GM23248 (cell line): ENCODE measurements at places on chromosomes 12 and 14. TPM values are rescaled to one million over a fixed set of nuclear protein-coding genes. Genes with fewer than 3 reads are reported as not detected.
A peak's percentile ranks its signal among the peaks of the same experiment; 100 is the strongest.

Gene SMCO3
- not detected in 2 replicates for total RNA-seq

Gene APOF
- not detected in 2 replicates for total RNA-seq

Gene KLRC2
- total RNA-seq, result not detected in 2 replicates

Gene CLEC2D
- total RNA-seq, result 0.54 and 6.6 TPM in 2 replicates

Gene EML5
- total RNA-seq, result under 0.01 TPM in 1 of 2 replicates, not detected in the other

Gene OR4Q2
- total RNA-seq, result not detected in 2 replicates

Gene ARHGAP9
- total RNA-seq, result 0.11 TPM in 1 of 2 replicates, not detected in the other

Gene INSM2
- not detected in 2 replicates for total RNA-seq

Gene ADGRD1
- 7.9 and 8.2 TPM in 2 replicates for total RNA-seq

- peak; percentile 59 for DNase-seq
Observed at GRCh38 chr14:46581036-46581671, 70.4 kb downstream of the RPL10L start.

DNA sequence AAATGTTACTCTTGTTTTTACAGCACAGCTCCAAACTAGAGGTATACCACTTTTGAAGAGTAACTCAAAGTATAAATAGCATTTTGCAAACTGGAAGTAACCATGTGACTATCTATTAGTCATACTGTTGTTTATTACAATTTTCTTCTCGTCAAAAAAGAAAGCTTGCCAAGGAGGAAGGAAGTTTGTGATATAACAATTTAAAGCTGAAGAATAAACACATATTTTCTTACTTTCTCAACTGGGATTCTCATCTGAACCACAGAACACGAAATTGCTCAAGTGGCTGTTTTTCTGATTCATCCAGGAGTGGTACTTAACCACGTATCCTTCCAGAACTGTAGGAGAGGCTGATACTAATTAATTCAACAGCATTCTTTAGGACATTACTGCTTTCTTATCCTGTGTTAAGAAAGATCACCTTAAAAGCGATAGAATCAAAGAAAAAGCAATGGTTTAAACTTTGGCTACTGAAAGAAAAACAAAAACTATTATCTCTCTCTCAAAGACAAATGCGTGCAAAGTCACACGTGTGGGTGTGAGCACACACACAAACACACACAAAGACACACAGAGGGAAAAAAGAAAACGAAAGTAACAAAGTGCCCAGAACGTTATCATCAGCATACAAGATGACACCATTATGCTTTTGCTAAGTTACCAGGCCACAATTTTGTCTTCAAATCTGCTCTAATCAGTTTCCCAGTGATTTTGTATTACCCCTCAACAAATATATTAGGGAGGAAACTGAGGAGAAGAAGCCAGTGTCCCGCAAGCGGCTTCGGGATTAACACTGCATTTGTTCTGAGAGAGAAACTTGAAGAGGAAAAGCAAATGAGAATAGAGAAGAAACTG, at the start of gene CLEC2B:
CLEC2B (minus strand) TSS at position 48 of the 855 bp plus-strand sequence.
- DNase-seq, result peak; percentile 91

DNA sequence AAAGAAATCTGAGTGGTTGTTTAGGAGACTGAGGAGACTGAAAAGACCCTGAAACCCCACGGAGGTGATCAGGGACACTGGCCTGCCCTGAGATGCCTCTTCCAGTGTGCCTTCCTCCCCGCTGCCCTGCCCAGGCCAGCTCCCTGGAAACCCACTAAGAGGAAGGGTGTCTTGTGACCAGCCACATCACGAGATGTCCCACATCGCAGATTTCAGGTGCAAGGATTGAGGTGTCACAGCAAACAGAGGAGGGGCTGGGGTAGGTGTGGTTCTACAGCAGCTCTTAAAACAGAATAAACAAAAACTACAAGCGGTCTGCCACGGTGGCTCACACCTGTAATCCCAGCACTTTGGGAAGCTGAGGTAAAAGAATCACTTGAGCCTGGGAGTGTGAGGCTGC, 184.3 kb upstream of the C14orf180 start:
- DNase-seq, result no peak

DNA sequence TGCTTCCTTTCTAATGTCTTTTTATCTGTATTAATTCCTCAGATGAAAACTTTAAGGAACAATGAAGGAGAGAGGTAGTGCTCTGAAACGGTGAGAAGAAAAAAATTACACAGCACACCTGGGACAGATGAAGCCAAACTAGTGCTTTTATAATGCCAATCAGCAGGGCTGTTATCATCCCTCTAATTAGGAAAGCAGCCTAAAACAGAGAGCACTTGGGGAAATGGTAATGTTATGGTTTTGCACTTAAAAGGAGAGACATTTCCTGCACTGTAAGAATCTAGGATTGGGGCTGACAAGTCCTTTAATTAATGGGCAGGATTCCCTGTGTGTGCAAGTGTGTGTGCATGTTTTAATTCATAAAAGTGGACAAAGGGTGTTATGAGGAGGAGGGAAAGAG, 4.8 kb upstream of the LMO3 start:
- DNase-seq, result no peak

DNA sequence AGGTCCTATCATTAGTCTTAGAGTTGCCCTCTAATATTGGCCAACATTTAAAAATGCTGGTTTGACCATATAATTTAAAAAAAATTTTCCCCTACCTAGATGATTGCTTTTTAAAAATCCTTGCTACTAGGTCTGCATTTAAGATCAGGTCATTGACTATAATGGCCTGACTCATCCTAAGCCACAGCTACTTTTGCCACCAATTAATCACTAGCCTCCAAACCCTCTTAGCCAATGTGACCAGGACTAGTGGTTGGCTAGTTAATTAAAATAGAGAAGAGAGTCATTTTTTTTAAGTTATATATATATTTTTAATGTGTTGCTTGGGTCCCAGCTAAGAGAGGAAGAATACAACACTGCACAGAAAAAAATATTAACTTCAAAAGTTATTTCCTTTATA, 57.5 kb downstream of the SOS2 start:
- peak; percentile 25 for DNase-seq

GRCh38 chr12:6688543-6688998, 604 bp downstream of the ZNF384 start:
- DNase-seq, result peak; percentile 37

DNA sequence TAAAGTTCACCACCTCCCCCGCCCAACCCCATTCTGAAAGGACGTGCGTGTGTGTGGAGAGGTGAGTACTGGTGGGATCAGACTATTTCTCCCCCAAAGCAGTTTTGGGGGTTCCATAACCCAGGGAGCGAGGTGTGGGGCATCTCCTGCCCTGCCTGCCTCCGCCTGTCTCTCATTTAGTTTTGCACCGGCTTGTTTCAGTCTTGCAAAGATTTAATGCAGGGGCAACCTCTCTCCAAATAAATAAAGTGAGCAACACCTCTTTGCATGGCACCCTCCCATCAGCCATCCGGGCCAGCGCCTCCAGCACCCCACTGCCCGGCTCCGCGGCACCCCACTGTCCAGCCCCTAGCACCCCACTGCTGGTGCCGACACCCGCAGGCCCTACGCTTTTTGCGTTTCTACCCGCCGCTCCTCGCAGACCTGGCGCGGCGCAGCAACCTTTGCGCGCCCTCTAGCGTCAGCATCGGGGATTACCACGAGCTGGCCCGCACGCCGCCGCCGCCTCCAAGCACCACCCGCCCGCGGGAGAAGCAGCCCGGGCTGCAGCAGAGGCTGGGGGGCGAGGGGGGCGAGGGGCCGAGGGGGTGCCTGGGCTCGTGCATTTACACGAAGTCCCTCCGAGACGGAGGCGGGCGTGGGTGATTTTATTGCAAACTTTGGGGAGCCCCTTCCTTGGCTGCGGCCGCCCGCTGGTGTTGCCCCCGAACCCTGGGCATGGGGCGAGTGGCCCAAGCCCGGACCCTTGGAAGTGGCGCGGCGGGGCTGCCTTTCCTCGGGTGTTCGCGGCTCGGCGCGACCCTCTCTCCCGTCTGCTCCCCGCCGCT, 55.8 kb upstream of the VRK1 start:
- DNase-seq, result peak; percentile 68

DNA sequence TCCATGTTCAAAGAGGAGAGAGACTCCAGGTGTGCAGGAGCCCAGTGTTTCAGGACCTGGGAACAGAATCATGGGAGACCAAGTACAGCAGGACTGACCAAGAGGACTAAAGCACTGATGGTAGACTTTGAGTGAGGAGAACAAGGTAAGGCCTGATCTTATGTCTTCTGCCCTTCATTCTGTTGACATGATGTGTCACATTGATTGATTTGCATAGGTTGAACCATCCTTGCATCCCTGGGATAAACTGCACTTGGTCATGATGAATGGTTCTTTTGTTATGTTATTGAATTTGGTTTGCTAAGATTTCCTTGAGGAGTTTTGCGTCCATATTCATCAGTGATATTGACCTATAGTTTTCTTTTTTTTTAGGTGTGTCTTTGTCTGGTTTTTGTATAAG, 497.0 kb downstream of the TMEM121 start:
- DNase-seq, result no peak

DNA sequence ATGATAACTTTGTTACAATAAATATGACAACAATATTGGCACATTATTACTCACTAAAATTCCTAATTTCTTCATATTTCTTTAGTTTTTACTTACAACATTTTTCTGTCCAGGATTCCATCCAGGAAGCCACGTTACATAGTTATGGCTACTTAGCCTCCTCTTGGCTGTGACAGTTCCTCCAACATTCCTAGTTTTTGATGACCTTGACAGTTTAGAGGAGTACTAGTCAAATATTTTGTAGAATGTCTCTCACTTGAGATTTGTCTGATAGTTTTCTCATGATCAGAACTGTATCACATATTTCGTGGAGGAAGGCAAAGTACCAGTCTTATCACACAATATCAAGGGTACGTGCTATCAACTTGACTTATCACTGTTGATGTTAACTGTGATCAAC, 29.8 kb upstream of the LIN7A start:
- DNase-seq, result no peak

GRCh38 chr14:26855077-26855753, 257.4 kb upstream of the NOVA1 start:
- peak; percentile 66 for DNase-seq

DNA sequence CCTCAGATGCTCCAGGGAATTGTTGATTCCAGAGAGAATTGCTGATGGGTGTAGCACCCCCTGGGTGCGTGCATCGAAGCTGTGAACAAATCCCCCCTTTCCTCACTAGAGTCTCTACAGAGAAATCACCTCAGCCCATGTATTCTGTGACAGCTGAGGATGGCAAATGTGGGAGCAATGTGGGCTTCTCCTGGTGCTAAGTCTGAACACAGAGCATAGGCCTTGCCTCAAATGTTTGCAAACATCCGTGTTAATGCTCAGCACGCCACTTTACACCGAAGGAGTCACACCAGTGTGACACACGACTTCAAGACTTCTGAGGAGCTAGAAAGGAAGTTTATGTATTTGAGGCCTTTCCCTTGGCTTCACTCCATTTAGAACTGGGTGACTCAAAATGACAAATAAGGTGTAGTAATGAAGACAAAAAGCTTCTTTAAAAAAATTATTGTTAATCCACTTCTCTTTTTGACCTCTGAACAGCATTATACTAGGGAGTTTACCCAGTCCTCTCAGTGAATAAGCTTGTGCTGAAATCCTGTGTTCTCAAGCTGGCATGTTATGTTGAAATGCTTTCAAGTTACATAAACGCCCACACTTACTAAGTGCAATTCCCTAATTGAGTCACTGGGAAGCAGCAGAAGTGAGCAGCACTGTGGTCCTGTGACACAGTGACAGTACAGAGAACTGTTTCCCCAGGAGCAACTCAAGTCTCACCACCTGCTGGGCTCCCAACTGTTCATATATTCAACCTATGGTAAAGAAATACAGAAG, 92.9 kb downstream of the FAR2 start:
- peak; percentile 93 for DNase-seq

GRCh38 chr12:16828891-16829290, 222.9 kb upstream of the LMO3 start:
- DNase-seq, result no peak

DNA sequence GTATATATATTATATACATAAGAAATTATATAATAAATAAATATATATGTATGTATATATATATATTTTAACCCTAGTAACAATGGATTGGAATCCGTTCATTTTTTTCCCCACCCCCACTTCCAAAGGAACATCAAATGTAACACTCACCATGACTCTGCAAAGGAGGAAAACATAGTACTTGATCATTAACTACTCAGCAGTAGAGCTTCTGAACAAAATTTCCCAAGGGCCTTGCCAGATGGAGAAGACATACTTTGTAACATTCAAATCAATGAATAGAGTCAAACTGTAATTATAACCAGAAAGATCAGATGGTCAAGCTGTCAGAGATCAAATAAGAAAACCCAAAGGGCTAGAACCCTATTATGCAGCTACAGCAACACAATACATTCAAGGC, 126.0 kb upstream of the CNTN1 start:
- no peak for DNase-seq

DNA sequence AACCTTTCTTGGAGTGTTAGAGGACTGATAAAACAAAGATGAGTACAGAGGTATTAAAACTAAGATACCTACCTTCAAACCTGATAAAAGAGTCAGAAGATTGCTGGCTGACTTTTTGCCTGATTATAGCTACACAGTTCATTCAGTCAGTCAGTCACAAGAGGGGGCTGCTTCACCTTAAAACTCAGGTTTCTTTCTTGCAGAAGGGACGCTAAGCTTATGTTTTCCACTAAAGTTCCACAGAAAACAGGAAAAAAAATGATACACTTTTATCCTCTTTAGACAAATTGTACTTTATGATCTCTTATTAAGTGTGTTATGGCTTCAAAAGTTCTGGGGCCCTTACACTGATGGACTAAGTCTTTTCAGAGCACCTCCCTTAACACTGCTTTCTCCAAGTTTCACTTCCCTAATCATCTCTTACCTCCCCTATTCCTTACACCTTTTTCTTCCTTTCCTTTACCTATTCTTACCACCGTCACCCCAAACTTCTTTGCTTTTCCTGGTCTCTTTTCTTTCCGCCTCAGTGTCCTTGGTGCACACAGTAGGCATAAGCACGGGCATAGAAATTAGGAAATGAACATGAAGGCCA, 448.7 kb upstream of the OR4E1 start:
- DNase-seq, result no peak

- no peak for DNase-seq
Observed at GRCh38 chr12:45560689-45561088, 168.8 kb upstream of the ARID2 start.

GRCh38 chr14:24279301-24280186, 8.1 kb upstream of the RABGGTA start:
- DNase-seq, result peak; percentile 51

DNA sequence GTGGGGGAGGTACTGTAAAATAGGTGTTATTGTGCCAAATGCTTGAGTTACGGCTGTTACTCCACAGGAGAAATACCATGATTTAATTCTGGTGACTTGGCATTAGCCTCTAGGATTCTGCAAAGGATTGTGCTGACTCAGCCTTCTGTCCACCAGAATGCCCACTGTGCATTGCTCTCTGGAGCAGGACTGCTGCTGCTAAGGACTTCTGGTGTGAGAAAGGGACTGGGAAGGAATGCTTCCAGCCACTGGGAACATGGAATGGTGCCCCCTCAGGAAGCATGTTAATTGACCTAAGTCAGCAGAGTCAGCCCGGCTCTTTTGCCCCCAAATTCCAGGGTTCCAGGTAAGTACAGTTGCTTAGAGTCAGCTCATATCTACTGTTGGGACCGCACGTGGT, 32.9 kb downstream of the ZFHX2 start:
- no peak for DNase-seq
